Stimulated activated CD8-positive, alpha-beta memory T cell treated with anti-CD3 and anti-CD28 coated beads, Interleukin-4, amount 100 ng/mL, for 48 hours (primary cell): ENCODE measurements at places on chromosomes 16 and 17.

- DNase-seq: peak; percentile 75
These were observed 27.6 kb downstream of the STAT5B start for GRCh38 chr17:42248351-42249179.

DNA sequence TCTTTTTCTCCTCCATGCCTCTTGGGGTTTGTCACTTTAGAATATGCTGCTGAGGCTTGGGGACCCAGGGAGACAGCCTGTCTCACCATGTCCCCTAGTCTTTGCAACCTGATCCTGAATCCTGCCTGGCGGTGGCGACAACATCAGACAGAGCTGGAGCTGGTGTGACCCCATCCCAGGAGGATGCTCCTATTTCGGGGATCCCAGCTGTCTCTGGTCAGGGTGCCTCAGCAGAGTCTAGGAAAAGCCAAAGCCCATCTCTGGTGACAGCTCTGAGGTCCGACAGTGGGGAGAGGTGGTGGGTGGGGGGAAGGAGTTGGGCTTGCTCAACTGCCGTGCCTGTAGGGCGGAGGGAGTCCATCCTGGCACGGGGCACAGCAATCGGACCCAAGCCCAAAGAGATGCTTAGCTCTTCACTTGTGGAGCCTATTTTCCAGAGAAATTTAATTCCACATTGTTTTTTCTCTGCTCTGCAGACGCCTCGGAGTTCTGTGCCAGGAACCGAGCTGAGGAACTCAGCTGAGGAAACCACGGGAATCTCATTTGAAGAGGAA is 10.3 kb upstream of the TNS4 start:
- no peak for DNase-seq

DNA sequence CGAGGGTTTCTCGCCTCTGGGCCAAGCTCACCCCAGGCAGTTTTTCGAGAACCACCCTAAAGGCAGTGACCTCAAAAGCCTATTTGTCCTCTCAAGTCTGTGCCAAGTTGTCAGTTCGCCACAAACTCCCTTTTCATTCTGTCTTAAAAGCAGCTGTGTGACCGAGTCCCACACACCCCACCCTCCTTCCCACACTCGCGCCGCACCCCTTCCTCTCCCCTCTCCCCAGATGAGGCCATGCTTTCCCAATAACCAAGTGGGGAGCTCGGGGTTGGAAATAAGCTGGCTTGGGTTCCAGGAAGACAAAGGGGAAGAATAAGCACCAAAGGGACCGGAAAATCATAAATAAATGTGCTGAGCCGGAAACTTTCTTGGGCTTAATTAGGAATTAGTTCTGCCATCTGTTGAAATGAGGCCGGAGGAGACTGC is 36.7 kb downstream of the GRIN2C start:
- no peak for DNase-seq

- DNase-seq: no peak
These were observed 7.4 kb upstream of the PSMC5 start for GRCh38 chr17:63819585-63820537.

DNA sequence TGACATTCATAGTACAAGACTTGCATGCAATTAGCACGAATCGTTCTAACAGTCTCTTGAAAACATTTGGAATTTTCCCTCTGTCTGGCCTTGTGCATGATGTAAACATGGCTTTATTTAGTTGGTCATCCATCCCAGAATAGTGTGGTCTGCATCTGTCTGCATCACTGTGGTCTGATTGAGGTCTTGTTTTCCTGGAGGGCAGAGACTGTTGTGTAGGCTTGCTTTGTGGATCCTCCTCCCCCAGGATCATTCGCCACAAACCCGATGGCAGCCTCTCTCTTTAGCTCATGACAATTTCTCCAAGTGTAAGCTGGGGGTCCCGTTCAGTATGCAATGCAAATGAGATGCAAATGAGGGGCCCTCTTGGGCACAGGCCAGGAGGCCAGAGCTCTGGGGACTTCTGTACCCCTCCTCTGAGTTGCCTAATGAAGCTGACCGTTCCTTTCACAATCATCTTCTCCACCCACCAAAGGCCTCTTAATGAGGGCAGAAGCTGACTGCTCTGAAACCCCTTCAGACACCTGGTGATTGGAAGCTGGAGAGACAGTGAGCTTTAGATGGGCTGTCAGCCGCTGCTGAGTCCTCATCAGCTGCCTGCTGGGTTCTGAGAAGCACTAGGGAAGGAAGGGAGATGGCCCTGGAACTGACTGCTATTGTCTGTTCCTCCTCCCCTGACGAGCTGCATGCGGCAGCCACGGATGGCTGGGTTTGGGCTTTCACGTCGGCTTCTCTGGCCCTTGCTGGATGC is 201.2 kb upstream of the CACNG3 start:
- DNase-seq: no peak

GRCh38 chr16:11156401-11156800 is 99.6 kb downstream of the SOCS1 start:
- DNase-seq: no peak

DNA sequence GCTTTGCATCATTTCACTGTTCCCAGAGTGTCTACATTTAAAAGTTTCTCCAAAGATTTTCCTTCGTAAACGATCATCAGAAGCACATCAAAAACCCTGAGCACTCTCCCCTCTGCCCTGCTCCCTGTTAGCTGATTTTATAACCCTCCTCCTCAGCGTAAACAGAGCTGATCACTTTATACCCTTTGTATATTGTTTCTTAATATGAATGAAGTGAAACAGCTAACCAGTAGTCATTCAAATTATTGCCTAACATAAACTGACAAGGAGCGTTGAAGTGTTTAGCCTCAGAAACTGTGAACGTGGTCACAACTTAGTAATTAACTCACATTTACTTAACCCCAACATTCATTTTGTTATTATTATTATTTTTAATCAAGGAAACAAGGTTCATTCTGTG is 160.0 kb upstream of the FOXF1 start:
- no peak for DNase-seq

DNA sequence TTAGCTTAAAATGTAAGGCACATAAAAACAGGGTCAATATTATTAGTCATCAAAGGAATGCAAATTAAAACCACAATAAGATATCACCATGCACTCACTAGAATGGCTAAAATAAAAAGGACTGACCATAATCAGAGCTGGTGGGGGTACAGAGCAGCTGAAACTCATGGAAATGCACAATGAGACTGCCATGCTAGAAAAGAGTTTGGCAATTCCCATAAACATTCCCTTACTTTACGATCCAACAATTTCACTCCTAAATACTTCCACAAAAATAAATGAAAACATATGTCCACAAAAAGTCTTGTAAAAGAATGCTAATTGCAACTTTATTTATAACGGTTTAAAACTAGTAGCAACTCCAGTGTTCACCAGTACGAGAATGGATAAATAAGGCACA is 36.1 kb upstream of the ERCC4 start:
- no peak for DNase-seq

- DNase-seq: no peak
These were observed 18.9 kb upstream of the HERPUD1 start for GRCh38 chr16:56912746-56913708.

DNA sequence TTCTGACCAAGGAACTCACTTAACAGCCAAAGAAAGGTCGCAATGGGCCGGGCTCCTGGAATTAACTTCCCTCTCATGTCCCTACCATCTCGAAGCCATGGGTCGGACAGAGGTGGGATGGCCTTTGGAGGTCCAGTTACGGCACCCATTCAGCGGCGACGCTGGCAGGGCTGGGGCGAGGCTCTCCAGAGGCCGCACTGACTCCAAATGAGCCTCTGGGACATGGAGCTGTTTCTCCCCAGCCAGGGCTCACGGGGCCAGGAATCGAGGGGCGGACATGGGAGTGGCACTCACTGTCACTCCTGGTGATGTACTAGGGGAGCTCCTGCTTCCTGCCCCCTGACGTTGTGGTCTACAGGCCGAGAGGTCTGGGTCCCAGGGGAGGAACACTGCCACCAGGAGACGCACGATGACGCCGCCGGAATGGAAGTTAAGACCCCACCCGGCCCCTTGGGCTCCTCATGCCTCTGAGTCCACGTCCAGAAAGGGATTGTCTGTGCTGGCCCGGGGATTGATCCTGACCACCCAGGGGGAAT is 60.7 kb upstream of the METRNL start:
- DNase-seq: no peak

DNA sequence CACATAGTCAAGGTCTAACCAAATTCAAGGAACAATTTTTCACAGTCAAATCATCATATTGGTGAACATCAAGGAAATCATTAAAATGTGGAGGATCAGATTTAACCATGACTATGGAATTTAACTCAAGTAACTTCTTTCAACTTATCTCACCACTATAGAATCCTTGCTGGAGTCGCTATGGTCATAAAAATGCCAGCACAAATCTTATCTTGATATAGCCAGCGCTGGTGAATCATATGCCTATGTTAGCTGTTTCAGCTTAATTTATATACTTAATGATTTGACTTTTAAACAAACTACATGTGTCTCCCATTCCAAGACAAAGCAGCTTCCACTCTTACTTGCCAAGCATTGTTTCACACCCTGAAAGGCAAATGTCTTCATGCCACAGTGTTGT is 416.4 kb downstream of the CDH11 start:
- no peak for DNase-seq

GRCh38 chr17:1110541-1110861 is 69.3 kb downstream of the ABR start:
- DNase-seq: no peak

- no peak for DNase-seq
These were observed 146.4 kb downstream of the PCTP start for GRCh38 chr17:55897301-55897700.

GRCh38 chr16:54080524-54081008 is 206.0 kb downstream of the IRX3 start:
- DNase-seq: no peak

DNA sequence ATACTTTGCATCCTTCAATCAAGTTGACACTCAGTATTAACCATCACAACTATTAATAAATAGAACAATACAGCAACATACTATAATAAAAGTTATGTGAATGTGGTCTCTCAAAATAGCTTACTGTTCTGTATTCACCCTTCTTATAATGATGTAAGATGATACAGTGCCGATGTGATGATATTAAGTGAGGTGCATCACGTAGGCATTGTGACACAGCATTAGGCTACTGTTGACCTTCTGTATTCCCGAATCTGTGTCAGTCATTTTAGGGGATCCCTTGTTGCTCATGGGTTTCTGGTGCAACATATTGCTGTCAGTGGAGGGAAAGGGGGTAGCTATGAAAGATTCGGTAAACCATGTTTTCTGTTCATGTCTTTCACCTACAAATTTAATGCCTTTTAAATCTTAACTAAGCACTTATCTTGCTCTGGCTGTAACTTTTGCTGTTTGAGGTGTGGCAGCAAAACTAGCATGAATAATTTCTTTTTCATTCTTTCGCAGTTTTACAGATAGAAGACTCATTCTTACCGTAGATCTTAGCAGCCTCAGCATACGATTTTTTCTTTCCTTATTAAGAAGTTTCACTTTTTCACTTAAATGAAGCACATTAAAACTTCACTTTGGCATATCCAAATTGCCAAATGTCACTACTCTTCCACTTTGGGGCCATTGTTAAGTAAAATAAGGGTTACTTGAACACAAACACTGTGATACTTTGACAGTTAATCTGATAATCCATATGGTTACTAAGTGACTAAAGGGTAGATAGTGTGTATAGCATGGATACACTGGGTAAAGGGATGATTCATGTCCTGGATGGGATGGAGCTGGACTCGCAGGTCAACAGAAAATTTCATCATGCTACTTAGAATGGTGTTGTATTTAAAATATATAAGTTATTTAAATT is 29.6 kb downstream of the NFAT5 start:
- no peak for DNase-seq

DNA sequence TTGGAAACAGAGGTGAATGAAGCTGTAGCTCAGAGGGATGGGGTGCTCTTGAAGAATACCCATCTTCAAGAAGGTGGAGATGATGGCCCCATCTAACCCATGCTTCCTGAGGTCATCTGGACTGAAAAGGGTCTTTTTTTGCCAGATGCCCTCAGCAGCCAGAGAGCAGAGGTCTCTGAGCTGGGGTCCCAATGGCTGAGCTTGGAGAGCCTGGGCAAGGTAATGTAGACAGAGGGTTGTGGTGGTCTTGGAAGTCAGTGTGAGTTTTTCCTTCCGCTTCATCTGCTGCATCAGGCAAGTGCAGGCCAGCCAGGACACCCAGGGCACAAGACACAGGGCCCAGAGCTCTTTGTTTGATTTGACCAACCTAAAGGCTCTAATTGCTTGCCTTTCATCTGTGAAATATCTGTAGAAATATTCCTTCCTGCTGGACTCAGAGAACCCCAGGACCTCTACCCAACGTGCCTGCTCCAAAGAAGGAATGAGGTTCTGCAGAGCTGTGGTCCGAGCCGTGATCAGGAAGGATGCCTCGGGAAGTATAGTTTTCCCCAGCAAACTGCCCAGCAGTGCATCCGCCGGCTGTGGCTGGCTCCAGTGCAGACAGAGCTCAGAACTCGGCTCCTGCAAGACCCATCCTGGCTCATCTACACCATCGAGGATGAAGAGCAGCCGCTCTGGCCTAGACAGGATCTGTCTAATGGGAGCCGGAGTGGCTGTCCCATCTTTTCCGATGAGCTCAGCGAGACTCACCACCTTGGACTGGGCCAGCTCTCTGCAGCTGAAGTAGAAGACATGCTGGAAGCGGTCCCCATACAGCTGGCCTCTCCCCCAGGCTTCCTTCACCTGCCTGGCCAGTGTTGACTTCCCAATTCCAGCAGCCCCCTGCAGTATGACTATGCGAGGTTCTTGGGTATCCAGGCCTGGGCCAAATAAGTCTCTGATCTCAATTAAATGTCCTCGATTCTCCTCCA is 25.2 kb downstream of the NLRP1 start:
- DNase-seq: no peak

DNA sequence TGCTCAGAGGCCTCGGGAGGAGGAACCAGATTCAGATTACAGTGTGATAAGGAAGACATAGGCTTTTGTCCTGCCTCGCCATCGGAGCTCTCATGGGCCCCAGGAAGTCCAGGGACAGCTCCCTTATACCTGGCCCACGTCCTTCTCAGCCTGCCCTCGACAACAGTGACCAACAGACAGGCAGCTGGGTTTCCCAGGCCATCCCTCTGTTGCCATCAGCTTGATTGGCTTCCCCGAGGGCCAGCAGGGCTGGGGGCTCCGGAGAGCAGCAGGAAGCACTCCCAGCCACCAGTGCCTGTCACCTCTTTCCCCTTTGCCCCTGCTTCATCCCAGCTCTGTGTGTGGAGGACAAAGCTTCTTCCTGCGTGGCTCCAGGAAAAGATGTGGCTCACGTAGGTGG is 17.6 kb downstream of the CD300A start:
- no peak for DNase-seq

GRCh38 chr16:66426112-66427035 is 721 bp upstream of the BEAN1 start:
- DNase-seq: peak; percentile 18

- no peak for DNase-seq
These were observed 29.0 kb upstream of the HOXB13 start for GRCh38 chr17:48757524-48757961.

DNA sequence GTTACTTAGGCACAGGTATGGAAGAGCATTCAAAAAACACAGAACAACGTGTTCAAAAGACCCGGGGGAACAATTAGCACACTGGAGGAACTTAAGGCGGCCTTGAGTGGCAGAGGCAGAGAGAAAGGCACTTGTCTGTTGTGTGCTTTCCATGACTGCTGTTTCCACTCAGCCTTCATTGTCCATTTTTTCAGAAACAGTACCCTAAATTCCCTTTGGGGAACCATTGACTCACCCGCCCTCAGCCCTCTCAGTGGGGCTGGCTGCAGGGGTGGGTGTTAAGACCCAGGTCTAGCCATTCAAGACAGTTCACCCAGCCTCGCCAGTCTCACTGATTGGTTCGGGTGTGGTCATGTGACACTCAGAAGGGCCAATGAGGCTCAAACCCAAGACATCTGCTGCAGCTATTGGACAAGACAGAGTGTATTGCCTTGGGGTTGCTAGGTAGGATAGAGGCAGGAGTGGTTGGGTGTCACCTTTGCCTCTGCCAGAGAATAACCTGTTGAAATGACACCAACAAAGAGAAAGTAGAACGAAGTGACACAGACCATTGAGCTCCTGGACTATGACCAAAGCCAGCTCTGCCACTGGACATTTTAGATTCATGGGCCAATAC is 19.6 kb upstream of the CEP20 start:
- peak; percentile 59 for DNase-seq
